ENCODE measurements at places on chromosomes 7 and 10. TPM values are rescaled to one million over a fixed set of nuclear protein-coding genes. Genes with fewer than 3 reads are reported as not detected.

ADCY1 gene
- total RNA-seq, result not detected

SPDYE11 gene
- not detected for total RNA-seq

RNF148 gene
- not detected for total RNA-seq

CCL26 gene
- 15.1 TPM for total RNA-seq

DPY19L1 gene
- total RNA-seq, result 29.4 TPM

NKX2-3 gene
- total RNA-seq, result not detected

GRM3 gene
- total RNA-seq, result not detected

MACC1 gene
- not detected for total RNA-seq

DKK1 gene
- 46.2 TPM for total RNA-seq

DNAJC30 gene
- total RNA-seq, result 1.3 TPM

MEOX2 gene
- total RNA-seq, result not detected

CALD1 gene
- total RNA-seq, result 411 TPM

TOMM7 gene
- total RNA-seq, result 226 TPM

FAM25A gene
- not detected for total RNA-seq

TACR2 gene
- total RNA-seq, result not detected

RTKN2 gene
- total RNA-seq, result 3.3 TPM

C10orf90 gene
- not detected for total RNA-seq

PARD3 gene
- 54.0 TPM for total RNA-seq

IDI2 gene
- not detected for total RNA-seq

ADAMTS14 gene
- total RNA-seq, result 0.66 TPM

MSANTD7 gene
- 18.2 TPM for total RNA-seq

SLC13A1 gene
- total RNA-seq, result 0.09 TPM

PRKAR2B gene
- total RNA-seq, result 15.4 TPM

VIPR2 gene
- not detected for total RNA-seq

CYP26C1 gene
- total RNA-seq, result not detected

CPA4 gene
- 14.7 TPM for total RNA-seq

FKBP6 gene
- total RNA-seq, result not detected

SORCS1 gene
- total RNA-seq, result not detected

AKR1D1 gene
- total RNA-seq, result not detected

GTF2IRD1 gene
- 21.2 TPM for total RNA-seq

PROSER2 gene
- 3.0 TPM for total RNA-seq

OR9A2 gene
- total RNA-seq, result not detected
